Activated CD4-positive, alpha-beta T cell treated with anti-CD3 and anti-CD28 coated beads, Interleukin-10, Interleukin-2, amounts not matched to agents 100 ng/mL and 50 ng/mL, durations not matched to agents 16 hours and 8 hours (primary cell): ENCODE measurements at places on chromosomes 5 and 9.

DNA sequence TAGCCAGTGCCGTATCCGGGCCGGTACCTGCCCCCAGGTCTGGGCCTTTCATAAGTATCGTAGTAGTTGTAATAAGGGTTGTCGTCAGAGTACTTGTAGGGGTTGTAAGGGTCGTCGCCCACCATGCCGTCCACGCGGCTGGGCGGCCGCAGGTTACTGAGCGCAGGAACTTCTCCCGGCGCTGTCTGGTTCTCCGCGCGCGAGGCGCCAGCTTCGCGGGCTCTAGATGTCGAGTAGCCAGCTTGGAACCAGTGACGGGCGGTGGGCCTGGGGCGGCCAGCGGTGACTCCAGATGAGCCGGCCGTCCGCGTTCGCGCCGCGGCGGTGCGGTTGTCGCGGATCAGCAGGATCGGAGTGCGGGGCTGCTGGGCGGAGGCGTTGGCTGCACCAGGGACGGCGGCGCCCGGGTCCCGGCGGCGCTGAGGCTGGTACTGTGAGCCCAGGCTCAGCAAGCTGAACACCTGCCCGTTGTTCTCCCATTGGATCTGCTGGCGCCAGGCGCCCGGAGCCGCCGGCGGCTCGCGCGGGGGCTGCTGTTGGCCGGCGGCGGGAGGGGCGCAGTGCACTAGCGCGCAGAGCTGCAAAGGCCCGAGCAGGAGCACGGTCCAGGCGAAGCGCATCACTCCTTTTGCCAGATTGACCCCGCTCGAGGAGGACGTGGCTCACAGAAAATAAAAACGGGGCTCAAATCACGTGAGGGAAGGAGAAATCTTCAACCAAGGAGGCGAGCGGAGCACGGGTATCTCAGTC is 518 bp downstream of the LOX start:
- no peak for DNase-seq

DNA sequence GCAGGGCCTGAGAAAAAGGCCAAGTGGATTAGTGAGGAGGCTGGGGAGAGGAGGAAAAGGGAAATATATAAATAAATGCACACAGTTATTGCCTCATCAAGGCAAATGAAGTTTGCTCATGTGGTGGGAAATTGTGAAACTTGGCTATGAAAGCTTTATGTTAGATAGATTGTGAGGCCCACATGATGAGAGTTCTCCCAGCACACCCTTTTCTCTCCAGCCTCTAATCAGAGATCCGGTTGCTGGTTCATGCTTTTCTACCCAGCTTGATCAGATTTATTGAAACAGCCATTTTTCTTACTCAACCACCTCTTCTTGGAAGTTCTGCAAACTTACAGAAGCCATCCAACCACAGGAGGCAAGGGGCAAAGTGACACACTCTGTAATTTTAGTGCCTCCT is 125.8 kb upstream of the KLF4 start:
- DNase-seq: no peak

DNA sequence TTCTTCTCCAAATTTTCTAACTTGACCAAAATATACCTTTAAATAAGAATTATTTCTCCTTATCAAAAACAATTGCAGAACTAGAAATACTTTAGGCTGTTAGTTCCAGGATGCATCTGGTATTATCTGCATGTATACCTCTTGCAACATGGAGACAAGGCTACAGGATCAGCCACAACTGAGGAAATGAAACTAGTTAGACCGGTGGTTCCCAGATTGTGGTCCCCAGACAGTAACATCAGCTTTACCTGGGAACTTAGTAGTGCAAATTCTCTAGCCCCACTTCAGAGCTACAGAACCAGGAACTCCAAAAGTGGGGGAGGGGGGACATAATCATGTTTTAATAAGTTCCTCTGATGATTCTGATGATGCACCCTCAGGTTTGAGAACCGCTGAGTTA is 61.6 kb upstream of the C9orf72 start:
- DNase-seq: no peak

DNA sequence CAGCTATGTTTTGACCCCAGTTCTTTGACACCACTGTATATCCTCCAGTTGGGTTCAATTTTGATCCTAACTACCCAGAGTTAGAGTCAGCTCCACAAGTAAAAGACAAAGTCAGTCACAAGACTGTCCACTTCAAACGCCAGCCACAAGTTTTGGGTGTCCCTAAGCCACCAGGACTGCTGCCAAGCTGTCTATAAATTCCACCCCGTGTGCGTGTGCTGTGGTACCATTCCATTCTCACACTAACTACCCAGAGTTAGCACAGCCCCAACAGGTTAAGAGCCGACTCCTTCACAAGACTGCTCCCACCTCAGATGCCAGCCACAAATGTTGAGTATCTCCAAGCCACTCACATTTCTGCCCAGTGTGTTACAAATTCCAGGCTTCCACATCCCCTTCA is 56.7 kb downstream of the APC start:
- DNase-seq: no peak

- no peak for DNase-seq
These were observed 7.8 kb downstream of the PDE8B start for GRCh38 chr5:77218263-77218662.

GRCh38 chr5:55062039-55062779 is 38.2 kb downstream of the GZMK start:
- peak; percentile 89 for DNase-seq

GRCh38 chr9:131233556-131233955 is 42.8 kb downstream of the FAM78A start:
- peak; percentile 35 for DNase-seq

DNA sequence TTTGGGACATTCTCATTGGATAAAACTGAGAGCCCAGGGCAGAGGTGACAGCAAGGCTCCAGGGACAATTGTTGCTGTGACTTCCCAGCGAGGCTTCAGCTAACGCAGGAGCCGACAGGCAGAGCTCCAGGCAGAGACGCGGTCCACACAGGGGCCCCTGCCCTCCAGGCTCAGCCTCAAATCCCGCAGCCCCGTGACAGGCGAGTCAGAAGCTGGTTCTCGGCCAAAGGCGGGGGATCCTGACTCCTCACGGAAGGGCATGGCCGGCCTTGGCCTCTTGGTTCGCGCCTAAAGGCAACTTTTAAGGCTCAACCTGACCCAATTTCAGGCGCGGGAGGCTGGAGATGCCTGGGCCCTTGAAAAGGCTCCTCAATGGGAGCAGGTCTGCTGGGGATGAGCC is 21.3 kb downstream of the SLC12A7 start:
- no peak for DNase-seq

DNA sequence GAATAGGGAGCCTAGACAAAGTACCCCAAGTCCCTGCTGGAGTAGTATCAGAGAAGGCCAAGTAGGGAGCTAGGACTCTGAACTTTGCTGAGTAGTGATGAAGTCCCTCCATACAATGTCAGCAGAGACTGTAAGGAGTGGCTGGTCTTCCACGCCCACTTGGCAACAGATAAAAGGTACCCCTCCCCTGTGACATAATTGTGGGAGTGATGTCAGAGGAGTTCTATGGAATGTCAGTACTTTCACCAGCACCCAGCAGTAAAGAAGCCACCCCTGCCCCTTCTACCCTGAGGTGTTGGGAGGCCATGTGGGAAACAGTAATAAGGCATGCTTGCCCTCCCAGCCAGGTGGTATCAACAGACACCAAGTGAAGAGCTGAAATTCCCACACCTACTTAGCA is 143.9 kb downstream of the SLIT3 start:
- DNase-seq: no peak

DNA sequence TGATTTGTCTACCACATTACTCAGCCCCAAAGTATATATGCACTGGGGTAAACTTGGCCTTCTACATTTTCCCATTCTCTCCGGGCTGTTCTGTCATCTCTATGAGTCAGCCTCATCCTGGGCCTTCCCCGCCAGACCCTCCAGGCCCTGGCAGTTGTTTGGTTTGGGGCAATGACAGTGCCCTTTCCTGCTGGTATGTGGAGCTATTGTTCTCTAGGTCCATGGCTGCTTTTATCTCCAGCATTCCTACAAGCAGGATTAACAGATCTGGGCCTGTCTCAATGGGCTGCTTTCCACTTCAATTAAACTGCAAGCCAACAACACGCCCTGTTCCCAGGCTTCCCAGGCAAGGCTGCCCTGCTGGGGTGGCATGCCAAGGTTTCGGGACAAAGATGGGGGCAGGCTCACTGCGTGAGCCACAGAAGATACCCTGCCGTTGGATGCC is 136.4 kb downstream of the SLIT3 start:
- DNase-seq: no peak

DNA sequence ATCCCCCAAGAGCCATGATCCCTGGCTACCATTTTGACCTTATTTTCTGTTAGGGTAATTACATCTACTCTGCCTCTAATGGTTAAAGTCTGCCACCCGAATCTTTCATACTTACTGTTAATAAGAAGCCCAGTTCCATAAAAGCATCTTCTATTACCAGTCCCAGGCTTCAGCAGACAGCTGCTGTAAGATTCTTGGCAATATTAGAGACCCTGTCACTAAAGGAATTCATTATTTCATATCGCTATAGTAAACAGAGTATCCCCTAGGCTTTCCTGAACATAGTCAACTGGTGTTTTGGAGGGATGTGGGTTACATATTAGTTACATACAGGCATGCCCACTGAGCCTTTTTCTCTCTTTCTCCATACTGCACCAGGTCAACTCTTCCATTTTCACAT is 608.7 kb upstream of the SEMA6A start:
- DNase-seq: no peak

DNA sequence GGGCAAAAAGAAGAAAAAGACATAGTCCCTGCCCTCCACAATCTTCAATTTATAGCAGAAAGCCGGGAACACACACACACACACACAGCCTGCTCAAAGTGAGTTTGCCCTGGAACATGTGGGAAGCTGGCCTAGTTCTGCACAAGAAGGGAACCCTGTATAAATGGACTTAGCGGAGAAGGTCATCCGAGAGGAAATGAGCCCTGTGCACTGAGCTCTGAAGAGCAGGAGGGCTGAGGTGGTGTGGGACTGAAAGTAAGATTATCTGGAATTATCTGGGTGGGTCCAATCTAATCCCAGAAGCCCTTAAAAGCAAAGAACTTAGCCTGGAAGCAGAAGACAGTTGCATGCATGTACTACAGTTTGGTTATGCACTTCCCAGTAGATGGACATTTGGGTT is 90.0 kb upstream of the CTSV start:
- DNase-seq: no peak

DNA sequence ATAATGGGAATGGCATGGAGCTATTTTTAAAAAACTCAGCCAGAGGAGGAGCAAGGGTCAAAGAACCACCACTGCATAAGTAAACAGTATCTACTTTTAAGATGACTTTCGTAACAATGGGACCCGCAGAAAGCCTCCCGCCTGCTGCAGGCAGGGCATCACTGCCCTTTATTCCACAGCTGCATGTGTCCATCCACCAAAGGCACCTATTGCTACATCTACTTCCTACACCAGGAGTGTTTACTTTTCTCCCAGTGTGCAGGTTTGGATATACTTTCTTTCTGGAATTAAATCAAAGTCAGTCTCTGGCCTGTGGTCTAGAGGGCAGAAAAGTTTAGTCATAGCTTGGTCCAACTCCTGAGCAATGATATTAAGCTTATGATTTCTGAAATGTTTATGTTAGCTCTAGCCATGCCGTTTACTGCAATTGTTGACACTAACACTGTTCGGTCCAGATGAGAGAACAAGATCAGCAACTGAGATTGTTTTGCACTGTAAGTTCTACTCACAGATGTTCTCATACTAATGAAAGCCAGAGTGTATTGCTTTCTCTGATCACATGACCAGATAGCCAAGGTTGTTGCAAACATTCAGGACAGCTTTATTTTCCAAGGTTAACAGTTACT is 391.5 kb downstream of the FGF10 start:
- DNase-seq: no peak

GRCh38 chr9:71663931-71664459 is 104.3 kb downstream of the CEMIP2 start:
- DNase-seq: no peak

GRCh38 chr5:144086295-144086694 is 84.2 kb downstream of the YIPF5 start:
- DNase-seq: no peak

- no peak for DNase-seq
These were observed 128.1 kb upstream of the NUDT12 start for GRCh38 chr5:103690676-103691075.

- no peak for DNase-seq
These were observed 574.8 kb downstream of the PSAT1 start for GRCh38 chr9:78871452-78872331.

DNA sequence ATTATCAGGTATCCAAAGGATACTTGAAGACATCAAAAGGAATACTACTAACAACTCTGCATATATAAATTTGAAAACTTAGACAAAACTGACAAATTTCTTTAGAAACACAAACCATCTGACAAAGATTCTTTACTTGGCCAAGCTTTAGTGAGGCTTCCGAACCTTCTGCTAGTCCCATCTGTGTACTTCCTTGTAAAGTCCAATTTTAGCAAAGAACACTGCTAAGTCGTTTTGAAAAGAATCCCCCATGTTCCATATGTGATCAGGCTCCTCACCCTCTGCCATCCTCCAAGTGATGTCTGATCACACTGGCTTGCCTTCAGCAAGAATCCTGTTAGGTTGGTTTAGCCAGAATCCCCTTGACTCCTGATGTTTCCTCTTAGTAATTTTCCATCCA is 150.0 kb upstream of the ACO1 start:
- no peak for DNase-seq

DNA sequence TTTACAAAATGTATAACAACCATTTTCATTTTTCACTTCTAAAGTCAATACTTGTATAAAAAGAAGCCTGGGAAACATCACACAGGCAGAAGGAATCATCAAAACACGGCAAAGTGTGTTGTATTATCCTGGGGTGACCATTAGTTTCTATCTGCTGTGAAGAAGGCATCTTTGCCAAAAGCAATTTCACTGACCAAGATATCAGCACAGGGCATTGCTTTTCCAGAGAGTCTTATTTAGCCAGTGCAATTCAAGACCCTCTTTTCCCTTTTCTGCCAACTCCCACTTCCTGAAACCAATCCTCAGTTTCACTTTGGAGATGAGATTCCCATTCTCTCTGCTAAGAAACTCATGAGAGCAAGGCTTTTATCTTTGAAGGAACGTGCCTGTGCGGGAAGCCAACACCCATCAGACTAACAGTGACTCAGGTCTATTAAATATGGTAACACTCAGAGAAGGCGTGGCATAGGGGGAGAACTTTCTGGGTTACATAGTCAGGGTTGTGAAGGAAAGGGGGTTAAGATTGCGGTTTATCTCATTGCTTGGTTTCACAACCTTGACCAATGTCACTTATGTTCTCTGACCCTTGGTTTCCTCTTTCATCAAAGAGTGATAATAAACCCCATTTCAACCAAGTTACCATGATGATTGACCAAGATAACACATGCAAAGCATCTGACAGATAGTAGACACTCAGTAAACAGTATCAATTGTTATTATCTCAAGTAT is 666.9 kb upstream of the KLF4 start:
- DNase-seq: no peak

DNA sequence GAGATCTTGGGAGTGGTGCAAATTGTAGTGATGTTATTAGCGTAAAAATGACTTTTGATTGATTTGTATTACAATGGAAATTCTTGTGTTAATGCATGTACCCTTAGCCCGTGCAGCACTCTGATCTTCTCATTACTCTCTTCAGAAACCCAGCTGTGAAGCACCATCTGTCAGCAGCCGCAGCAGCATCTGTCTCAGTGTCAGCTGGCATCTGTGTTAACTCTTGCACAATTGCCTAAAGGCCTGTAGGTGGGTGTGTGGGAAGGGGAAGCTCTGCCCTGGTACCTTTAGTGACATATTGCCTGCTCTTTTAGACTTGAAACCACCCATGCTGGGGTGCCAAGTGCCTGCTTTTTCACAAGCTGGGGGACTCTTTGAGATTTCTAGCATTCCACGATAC is 101.3 kb downstream of the FBXL7 start:
- no peak for DNase-seq

- no peak for DNase-seq
These were observed 8.9 kb upstream of the PTAR1 start for GRCh38 chr9:69768716-69769115.

GRCh38 chr5:119267958-119268386 is 87.8 kb upstream of the TNFAIP8 start:
- peak; percentile 89 for DNase-seq
